ENCODE measurements at places on chromosomes 11 and 22.
A peak's percentile ranks its signal among the peaks of the same experiment; 100 is the strongest.

DNA sequence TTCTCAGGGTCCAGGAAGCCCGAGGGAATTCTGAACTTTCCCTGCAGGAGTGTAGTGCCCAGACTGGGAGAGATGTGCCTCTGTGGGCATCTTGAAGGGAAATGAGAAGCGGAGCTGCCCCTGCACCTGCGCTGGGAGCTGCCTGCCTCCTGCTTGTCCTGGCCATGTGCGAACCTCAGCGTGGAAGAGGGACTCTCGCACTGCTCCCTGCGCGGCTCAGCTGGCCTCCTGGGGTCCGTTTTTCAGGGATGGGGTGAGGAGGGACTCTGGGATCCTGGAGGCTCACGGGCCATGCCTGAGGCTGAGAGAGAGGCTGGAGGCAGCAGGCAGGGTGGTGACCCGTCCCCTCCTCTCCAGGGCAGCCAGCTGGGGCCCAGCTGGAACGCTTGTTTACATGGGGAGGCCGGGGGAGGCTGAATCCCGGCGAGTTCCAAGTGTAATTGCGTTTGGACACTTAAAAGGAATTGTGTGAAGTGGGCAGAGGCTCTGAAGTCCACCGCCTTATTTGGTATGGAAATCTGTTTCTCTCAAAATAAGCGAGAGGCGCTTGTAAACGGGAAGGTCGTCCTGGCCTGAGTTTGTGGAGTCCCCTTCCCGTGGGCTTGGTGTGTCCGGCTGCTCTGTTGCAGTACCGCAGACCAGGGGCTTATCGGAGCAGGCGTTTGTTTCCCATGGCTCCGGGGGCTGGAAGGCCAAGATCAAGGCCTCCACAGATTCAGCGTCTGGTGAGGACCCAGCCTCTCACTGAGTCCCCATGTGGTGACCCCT, 1.2 kb upstream of the MRGPRF start:
- no peak for DNase-seq

GRCh38 chr11:59610289-59610688, 5.3 kb downstream of the OSBP start:
- DNase-seq, result no peak

GRCh38 chr11:17745023-17745772, 10.6 kb downstream of the KCNC1 start:
- DNase-seq, result no peak

DNA sequence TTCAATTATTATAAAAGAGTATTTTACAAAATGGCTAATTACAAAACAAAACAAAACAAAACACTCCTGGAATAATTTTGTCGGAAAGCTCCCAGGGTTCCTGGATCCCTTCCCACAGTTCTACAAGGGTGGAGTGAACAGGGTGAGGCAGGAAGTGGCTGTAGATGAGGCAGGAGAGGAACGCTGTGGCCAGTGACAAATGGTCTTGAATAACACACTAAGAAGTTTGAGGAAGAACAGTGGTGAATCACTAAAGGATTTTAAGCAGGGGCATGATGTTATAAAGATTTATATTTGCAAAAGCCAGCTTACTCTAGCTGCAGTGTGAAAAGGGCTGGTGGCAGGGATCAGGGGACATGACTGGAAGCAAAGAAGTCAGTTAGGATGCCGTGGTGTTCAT, 33.8 kb upstream of the APOA1 start:
- DNase-seq, result no peak

- DNase-seq, result peak; percentile 19
These were observed 34.5 kb upstream of the ANO3 start for GRCh38 chr11:26297189-26297975.

- DNase-seq, result no peak
These were observed 89.5 kb upstream of the DDI1 start for GRCh38 chr11:103946793-103947545.

DNA sequence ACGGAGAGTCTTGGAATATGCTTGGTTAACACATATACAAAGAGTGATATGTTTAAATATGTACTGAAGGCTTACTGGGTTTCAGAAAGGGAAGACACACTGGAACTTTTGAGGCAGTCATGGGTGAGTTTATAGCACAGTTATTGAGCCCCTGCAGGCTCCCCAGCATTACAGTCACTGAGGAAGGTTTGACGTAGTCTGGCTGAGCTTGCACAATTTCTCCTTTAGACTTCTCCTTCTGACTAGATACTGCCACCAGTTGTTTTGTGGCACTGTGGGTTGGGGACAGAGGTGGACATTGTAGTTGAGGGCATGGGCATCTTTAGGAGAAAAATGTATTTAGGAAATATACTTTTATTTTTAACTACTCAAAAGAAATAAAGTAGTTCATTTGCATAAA, 285.4 kb downstream of the C11orf87 start:
- no peak for DNase-seq

GRCh38 chr11:64743591-64744543, at the start of gene RASGRP2:
Gene RASGRP2, minus strand, starts transcription at chr11:64744142. Its CDS starts 1,276 bp downstream, at chr11:64742866.
- DNase-seq, result peak; percentile 36

- DNase-seq, result no peak
These were observed 334.9 kb downstream of the BRD1 start for GRCh38 chr22:49492741-49493251.

GRCh38 chr11:117428186-117428855, 100.7 kb downstream of the CEP164 start:
- no peak for DNase-seq

DNA sequence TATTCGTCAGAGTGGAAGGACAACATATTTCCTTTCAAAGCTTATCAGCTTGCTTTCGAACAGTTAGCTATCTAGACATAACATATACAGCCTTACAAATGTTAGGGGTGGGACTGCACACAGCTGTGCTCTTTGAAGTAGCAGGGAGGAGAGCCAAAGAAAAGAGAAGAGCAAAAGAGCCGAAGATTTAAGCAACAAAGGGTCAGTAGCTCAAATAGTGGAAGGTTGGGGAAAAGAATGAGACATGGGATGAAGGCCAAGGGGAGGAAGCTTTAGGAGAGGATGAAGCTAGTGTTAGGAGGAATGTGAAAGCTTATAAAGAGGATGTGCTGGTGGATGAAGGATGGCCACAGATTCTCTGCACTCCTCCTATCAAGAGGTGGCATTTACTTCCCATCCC, 31.8 kb upstream of the IGSF22 start:
- no peak for DNase-seq

DNA sequence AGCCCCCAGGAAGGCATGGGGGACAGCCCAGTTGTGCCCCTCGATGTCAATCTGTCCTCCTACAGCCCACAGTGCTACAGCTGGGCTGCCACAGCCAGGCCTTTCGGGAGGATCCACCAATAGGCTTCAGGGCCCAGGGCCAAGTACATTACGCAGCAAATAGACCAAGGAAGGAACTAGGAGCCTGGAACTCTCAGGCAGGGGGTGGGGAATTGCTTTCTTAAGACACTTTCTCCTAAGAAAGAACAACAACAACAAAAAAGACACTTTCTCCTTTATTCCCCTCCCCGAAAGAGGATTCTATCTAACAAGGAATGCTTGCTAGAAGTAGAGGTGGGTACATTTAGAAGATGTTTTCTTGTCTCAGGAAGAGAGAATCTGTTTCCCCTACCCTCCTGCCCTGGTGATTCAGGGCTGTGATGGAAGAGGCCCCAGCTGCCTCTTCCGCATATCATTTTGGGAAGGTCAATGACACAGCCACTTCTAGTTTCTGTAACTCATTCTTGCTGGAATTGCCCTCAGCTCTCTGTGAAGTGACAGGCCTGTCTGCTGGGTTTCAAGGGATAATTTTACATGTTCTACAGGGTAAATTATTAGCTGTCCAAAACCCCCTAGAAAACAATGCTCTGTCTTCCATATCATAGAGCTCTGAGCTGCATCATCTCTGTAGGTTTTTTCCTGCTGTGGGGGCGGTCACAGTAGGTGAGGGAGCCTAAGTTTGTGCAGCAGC, 6.0 kb upstream of the MALAT1 start:
- DNase-seq, result no peak

DNA sequence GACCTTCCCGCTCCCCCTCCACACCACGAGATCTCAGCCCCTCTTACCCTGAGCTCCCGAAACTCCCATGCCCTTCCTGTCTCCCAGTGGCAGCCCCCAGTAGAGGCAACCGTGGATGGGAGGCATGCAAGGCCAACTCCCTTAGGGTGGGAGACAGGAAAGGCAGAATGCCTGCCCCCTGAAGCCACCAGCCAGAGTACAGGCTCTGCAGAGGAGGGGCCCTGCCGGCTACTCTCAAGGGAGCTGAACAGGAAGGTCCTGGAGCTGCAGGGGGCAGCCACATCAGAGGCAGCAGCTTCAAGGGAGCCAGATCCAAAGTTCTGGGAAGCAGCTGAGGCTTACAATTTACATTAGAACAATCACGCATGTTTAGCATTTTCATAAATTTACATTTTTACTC, 38.3 kb downstream of the PDE2A start:
- no peak for DNase-seq

GRCh38 chr11:80827781-80828180, 1387.0 kb upstream of the TENM4 start:
- no peak for DNase-seq

DNA sequence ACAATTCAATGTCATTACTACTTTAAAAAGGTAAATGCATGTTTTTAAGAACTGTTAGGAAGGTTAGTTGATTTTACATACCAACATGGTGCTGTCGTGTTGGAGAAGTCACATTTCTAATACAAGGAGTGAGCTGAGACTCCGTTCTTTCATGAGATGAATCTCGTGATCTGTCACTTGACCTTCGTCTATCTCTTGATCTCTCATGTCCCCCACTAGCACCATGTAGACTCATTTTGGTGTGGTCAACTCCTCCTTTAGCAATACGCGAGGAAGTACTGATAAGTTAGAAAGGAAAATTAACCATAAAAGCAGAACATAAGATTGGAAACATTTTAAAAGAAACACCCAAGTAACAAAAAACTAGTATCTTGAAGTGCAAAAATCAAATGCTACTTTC, 41.5 kb downstream of the BTBD10 start:
- no peak for DNase-seq

- DNase-seq, result no peak
These were observed 185.4 kb upstream of the CNTN5 start for GRCh38 chr11:98835335-98835734.

DNA sequence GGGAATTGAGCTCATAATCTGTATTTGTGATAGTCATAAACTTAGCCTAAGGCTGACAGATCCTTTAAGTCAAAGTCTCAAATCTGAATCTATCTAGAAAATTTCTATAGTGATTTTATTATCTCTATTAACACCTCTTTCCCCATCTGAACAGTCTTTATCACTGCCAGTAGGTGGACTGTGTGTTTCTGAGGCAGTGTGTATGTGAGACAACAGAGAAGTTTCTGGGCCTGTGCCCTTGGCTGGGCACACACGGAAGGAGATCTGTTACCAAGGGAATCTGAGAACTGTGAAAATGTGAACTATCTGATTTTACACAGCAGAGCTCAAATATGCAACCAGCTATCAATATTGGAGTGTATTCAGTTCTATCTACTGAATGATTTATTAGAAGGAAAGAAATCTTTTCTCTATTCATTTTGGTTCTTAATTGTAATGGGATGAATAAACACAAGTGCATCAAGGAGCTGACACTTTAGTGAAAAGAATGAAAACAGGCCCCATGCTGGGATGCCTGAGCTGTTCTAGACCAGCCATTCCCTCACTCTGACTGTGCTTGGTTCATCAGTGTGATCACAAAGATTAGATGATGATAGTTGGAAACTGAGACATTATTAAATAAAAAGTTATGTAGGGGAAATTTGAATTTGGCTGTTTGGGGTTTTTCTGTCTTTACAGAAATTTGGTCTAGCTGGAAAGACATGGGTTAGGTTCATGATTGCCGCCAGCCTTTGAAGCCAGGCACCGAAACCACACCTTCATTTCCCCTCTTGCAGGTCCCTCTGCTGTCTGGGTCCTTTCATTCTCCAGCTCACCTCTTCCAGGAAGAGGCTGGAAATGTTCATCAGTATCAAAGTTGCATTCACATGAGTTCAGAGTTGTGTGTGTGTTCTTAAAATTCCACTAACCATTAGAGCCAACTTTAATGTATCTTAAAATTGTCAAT, 68.1 kb downstream of the LIF start:
- DNase-seq, result no peak

GRCh38 chr22:33512908-33513307, 407.4 kb downstream of the LARGE1 start:
- DNase-seq, result no peak

DNA sequence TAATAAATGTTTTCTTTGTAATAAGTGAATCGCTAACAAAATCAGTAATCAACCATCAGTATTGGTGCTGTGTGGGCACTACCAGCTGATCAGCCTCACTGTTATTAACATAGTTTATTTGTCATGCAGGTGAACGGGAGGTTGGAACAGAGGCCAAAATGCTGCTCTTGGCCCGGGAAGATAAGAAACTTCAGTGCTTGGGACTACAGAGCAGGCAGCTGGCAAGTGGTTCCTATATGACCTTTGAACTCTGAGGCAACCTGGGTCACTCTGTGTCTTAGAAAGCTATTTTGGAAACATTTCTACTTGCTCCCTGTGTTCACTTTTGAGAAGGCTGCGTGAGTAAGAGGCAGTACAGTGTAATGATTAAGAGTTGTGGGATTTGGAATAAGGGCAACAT, 36.5 kb upstream of the DNAJB13 start:
- DNase-seq, result no peak

DNA sequence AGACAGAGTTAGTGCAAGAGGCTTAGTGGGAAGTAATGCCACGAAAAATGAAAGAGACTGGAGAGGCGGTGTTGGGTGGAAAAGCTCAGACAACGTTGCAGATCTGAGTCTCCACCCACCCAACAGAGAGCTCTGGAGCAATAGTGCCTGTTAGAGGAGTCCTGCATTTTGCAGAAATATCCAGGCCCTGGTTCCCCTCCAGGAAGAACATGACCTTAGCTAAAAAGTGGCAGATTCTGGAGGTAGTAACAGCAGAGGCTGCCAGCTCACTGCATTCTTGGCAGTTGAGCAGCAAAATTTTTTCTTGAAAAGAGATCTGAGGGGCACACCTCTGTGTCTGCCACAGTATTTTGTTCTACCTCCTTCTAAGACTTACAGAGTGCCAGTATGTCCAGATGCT, 27.7 kb upstream of the BIRC3 start:
- DNase-seq, result no peak

DNA sequence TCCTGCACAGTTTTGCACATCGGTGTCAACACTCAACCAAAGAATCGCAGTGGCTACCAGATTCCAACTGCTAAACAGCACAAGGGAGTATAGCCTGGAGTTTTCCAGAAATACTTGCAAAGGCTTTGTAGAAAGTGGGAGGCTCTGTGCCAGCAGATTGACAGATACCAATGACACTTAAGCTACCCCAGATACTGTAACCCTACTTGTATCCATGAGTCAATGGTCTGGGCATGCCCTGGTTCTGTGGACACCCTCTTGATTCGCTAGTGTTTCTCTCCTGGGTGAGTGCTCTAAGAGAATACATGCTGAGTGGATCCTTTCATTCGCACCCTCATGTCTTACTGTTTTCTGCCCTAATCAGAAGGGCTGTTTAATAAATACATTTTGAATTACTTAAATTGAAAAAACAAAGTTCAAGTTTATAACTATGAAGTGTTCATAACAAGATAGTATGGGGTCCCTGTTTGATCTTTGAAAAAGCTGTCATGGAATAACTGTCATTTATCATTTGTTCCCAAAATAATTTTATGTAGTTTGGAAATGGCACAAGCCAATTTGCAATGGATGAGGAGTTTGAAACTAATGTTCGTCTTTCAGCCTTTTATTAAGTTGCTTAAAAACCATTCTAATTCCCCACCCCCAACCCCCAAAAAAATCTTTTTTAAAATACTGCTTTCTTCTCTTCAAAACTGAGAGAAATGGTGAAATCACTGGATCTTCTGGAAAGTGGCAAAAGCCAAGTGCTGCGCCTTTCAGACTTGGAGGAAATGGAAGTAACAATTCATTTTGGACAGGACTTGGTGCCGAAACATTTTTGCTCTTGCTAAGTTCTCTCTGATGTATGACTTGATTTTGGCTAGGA, 600.5 kb upstream of the TENM4 start:
- DNase-seq, result no peak

GRCh38 chr22:35812600-35812999, 94.9 kb downstream of the APOL5 start:
- DNase-seq, result no peak

Data from prostate gland (tissue), 2 donors.